Breast epithelium (tissue), 4 donors: ENCODE measurements at places on chromosomes 7 and 10.

- no peak for DNase-seq
Measured at GRCh38 chr10:118873738-118874105, 119.0 kb upstream of the CACUL1 start.

DNA sequence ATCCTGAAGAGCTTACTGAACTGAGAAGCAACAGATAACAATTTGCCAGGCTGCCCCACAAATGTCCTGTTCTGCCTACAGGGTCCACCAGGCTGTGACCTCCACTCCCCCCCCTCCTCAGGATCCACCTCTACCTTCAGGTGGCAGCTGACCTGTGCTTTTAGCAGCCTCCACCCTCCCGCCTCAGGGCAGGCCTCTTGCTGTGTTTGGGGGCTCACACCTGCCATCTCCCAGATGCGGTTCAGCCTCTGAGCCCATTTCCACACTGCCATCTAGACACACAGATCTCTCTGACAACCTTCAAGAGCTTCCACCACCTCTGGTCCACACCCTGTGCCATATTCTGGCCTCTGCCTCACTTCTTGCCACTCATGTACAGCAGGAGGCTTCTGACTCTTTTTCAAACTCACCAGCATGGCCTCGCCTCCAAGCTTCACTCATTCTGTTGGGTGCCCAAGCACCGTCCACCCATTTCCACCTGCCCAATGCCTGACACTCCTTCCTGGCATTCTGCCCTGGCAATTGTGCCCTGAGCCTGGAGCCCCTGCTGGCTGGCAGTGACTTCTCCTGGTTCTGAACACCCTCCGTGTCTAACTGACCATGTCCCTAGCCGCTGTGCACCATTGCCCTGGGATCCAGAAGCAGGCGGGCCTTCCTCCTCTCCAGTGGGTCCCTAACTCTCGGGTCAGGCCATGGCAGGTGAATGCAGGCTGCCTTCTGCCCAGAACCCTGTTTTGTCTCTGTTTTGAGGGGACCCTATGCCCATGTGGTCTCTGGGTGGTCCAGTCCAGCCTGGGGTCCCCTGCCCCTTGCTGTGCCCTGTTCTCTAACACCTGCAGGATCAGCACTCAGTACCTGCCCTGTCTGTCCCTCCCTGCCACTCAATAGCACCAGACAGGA is 18.5 kb downstream of the TMEM72 start:
- DNase-seq = no peak

- no peak for DNase-seq
Measured at GRCh38 chr10:63068246-63068645, 64.9 kb upstream of the NRBF2 start.

GRCh38 chr10:89975771-89976170 is 274.4 kb downstream of the KIF20B start:
- DNase-seq = no peak

DNA sequence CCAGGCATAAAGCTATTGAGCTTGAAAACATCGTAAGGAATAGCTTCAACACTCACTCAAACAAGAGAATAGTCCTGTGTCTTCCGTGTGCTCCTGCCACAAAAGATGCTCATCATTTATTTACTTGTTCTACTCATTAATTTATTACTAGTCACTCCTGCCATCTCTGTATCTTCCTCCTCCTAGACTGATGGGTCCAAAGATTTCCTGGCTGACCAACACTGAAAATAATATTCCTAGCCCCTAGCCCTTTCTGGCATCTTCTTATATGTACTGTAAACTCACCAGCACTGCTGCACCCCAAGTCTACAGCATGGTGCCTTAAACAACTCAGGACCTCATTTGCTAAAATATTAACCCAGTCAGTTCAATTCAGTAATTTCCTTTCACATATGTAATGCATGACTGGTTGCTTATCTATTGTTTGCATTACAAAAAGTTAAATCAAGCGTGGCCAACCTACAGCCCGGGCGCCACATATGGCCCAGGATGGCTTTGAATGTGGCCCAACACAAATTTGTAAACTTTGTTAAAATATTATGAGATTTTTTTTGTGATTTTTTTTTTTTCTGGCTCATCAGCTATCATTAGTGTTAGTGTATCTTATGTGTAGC is 86.7 kb upstream of the GSDME start:
- no peak for DNase-seq

- no peak for DNase-seq
Measured at GRCh38 chr10:122348512-122348911, 26.0 kb upstream of the PLEKHA1 start.

- DNase-seq = no peak
Measured at GRCh38 chr10:124288928-124289850, 129.5 kb downstream of the OAT start.

DNA sequence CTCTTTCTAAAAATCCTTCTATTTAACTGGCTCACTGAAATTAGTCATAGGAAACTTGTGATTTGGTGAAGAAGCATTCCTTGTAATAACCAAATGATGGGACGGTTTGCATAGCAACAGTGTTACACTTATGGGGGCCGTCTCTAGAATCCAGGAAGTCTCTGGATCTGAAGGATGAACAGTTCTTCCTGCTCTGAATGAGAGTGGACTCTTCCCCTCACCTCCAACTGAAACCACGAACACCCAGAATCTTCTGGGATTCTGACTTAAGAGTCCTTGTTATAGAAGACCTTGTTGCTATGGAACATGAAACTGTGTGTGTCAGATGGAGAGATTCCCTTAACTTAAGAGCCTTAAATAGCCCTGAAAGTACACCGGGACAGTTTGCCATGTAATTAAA is 23.2 kb downstream of the NOLC1 start:
- no peak for DNase-seq

GRCh38 chr7:24702755-24703154 is 54.5 kb downstream of the GSDME start:
- no peak for DNase-seq

DNA sequence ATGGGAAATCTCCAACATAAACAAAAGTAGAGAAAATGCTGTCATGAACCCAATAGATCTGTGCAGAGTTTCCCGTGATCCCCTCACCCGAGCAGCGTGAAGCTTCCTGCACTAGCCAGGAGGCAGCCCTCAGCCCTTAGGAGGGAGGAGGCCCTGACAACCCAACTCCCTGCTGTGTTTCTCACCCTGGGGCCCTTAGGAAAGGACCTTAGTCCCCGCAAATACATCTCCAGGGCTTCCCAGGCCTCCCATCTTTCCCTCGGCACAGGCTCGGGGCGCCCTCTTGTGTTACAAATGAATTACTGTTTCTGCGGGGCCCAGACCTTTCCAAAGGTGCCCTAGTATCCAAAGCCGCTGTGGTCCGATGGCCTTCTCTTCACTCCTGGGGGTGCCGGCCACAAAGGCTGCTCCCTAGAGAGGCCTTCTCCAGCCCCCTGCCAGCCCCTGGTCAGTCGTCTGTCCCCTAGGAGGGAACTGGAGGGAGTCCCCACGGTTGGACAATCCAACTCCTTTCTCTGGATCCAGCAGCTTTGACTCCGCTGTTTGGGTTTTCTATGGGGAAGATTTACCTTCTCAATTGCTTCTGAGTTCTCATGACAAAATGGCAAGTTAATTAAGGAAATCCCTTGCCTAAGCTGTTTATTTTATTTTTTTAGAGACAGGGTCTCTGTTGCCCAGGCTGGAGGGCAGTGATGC is 49.9 kb upstream of the SH2B2 start:
- peak; percentile 20 for DNase-seq

- no peak for DNase-seq
Measured at GRCh38 chr10:26781797-26782196, 79.0 kb downstream of the ABI1 start.

DNA sequence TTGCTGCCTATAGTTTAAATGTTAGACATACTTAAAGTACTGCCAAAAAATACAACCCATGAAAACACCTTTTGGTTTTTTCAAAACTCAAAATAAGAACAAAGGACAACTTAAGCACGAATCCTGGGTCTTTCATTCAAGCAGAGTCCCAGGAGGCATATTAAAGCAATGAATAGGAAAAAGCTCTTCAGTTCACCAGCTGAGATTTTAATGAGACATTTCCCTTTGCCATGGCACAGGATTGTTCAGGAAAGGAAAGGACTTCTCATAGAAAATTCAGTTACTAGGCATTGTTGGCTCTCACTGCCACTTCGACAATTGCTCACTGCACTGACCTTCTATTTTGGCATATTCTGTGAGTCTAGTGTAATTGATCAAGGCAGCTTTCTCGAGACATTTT is 133.5 kb upstream of the FEZF1 start:
- DNase-seq = no peak

DNA sequence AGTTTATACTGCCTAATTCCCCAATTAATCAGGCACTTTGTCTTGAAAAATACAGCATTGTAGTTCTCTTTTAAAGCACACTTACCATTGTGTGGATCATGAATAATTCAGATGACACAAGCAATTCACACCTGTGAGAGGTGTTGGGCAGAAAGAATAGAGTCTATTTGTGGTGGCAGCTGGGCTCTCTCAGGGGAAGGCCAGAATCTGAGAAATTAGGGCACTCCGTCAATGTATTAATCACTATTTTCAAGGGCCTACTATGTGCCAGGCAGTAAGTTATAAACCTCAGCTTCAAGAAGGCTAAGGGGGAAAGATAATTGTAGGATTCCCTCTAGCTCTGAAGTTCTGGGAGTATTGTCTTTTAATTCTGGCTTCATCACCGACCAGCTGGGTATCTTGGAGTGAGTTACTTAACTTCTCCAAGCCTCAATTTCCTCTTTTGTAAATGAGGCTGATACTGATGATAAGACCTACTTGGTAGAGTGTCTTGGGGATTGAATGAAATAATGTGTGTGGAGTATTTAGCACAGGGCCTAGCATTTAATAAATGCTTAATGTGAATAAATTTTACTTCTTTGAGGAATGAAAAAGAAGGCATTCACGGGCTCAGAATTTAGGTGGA is 2.5 kb downstream of the CHN2 start:
- DNase-seq = no peak
